Pulmonary artery endothelial cell (primary cell): ENCODE measurements at places on chromosomes 1 and 21. TPM values are rescaled to one million over a fixed set of nuclear protein-coding genes. Genes with fewer than 3 reads are reported as not detected.
A peak's percentile ranks its signal among the peaks of the same experiment; 100 is the strongest.

Gene CCDC185
- total RNA-seq: not detected in 2 replicates

DNA sequence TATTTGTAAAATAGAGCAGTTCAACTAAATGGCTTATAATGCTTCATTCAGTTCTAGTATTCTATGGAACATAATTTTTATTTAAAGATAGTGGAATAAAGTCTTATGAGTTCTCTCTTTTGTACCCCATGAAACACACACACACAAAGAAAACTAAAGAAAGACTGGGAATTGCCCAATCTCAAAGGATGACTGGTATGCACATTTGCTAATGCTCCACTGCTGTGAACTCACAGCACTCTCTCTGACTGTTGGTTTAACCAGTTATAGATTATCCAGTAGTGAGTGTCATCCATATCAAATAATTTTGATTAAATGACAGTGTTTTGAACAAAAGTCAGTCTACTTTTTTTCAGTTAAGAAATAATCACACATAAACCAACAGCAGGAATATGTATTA, 1082.4 kb upstream of the B3GALT2 start:
- DNase-seq: no peak

DNA sequence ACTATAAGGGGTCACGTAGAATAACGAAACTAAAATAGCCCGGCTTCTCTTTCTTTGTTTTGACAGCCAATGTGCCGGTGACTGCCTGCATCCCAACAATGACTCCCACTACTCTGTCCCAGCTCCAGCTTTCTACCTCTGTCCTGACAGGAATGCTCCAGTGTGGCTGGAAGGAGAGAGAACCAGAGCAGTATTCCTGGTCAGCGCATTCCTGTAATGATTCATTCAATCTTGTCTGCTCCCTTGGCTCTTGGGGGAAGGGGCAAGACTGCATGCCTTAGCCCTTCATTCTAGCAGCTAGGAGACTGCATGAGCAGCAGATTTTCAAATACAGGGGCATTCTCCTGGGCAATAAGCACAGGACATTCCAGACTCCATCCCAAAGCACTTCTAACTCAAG, 132.1 kb upstream of the PRMT6 start:
- no peak for DNase-seq

- no peak for DNase-seq
These were observed 6.9 kb downstream of the TMEM125 start for GRCh38 chr1:43276673-43277072.

Gene PLA2G2A
- not detected in 2 replicates for total RNA-seq

Gene IFNLR1
- total RNA-seq: not detected in 2 replicates

DNA sequence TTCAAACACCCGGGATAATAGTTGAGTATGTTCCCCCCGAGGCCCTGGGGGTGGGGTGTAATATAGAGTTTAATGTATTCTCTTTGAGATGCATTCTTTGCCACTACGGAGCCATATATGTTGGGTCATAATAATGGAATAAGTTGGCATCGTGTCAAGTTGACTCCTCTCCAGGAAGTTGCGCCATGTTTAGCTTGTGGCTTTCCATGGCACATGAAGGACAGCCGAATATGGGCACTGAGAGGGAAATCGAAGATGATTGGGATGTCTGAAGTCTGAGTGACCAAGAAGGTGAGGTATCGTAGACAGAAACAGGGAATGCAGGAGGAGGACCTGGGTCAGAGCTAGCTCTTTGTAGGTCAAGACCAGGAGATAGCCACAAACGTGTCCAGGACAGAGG, 92.6 kb downstream of the PAX7 start:
- DNase-seq: no peak

- DNase-seq: peak; percentile 82
These were observed 738.0 kb downstream of the PTPRU start for GRCh38 chr1:29974316-29974724.

Gene PLA2G2F
- total RNA-seq: not detected in 2 replicates

DNA sequence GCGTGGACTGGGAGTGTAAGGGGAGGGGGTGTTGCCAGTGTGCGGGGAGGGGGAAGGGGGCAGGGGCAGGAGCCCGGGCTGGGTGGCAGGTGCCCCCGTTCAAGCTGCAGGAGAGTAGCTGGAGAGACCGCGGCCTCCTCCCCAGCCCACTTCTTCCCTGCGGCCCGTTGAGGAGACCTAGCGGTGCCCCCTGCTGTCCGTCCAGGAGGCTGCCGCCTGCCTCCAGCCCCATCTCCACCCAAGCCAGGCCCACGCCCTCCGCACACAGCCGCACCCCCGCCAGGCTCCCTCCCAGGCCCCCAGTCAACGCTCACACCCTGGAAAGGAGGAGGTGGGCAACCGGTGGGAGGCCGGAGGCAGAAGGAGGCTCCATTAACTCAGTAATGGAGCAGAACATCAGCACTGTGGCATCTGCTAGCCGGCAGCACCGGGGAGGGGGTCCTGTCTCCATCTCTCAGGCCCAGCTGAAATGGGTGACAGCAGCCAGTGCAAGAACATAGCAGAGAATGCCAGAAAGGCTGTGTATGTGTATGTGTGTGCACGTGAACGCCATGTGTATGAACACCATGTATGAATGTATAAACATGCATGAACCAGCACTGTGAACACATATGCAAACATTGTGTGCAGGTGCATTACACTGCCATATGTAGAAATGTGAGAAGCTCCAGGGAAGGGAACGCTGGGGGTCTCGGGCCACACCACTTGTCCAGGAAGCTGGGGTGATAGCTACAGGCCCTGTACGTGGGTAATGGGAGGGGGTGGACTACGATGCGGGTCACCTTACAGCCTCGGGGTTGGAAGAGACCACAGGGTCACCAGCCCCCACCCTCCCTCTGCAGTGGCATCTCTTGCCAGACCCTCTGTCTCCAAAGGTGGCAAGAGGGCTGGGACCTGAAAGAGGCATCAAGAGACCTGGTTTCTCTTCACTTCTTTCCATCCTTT, 84.6 kb downstream of the SYT2 start:
- peak; percentile 11 for DNase-seq

Gene PDE4B
- total RNA-seq: 49.6 and 53.2 TPM in 2 replicates
